ENCODE measurements at places on chromosomes 6 and 20.

GRCh38 chr6:150560004-150560883 is 39.4 kb upstream of the PLEKHG1 start:
- no peak for DNase-seq

GRCh38 chr6:16108419-16108818 is 20.5 kb upstream of the MYLIP start:
- DNase-seq: no peak

DNA sequence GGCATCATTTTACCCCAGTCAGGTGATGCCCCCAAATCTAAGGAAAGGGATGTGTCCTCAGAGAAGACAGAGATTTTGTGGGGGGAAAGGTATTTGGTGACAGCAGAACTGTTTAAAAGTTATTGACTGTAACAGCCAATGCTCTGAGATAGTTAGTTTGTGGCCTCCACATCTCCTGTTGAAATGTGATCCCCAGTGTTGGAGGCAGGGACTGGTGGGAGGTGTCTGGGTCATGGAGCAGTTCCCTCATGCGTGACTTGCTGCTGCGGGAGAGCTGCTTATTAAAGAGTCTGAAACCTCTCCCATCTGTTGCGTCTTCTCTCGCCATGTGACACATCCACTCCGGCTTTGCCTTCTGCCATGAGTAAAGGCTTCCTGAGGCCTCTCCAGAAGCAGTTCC is 282.8 kb upstream of the FOXQ1 start:
- no peak for DNase-seq

GRCh38 chr20:59972037-59972801 is 14.0 kb downstream of the CDH26 start:
- DNase-seq: no peak

DNA sequence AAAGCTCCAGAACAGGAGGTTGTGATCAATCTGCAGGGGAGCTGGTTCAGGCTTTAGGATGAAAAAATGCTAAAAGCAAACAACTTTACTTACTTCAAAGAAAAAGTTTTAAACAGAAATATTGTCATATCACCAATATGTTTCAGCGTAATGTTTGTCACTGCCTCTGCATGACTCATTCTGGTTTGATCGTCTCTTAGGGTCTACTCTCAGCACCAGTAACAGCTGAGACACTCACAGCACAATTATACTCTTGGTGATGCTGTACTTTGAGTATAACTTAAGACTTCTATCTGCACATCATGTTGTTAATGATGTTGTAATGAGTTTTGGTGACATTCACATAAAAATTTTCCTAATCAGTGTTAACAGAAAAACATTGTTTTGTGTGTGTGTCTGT is 665.4 kb downstream of the EPM2A start:
- DNase-seq: no peak

GRCh38 chr20:19920381-19921138 is 96.6 kb upstream of the NAA20 start:
- no peak for DNase-seq

DNA sequence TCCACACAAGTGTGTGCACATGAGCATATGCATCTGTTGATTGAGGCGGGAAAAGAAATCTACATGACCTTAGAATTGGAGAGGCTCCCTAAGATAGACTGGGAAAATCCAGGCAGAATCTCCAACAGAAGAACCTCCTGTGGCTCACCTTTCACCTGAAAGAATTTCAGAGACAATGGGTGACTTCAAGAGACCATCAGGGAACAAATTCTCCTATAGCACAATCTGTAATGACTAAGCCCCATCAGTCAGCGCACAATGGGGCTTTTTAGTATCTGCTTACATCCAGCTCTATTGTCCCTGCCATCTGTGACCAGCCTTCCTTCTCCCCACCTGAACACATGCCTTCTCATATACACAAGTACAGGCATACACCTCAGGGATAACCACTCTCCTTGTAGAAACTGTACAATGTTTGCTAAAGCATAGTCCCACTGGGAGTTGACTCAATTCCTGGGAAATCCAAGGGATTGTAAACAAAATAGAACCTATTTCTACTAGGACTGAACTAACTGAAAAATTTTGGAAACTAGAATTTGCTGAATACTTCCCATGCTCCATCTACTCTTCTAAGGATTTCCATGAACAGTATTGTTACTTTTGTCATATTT is 150.8 kb upstream of the STXBP5 start:
- DNase-seq: no peak

DNA sequence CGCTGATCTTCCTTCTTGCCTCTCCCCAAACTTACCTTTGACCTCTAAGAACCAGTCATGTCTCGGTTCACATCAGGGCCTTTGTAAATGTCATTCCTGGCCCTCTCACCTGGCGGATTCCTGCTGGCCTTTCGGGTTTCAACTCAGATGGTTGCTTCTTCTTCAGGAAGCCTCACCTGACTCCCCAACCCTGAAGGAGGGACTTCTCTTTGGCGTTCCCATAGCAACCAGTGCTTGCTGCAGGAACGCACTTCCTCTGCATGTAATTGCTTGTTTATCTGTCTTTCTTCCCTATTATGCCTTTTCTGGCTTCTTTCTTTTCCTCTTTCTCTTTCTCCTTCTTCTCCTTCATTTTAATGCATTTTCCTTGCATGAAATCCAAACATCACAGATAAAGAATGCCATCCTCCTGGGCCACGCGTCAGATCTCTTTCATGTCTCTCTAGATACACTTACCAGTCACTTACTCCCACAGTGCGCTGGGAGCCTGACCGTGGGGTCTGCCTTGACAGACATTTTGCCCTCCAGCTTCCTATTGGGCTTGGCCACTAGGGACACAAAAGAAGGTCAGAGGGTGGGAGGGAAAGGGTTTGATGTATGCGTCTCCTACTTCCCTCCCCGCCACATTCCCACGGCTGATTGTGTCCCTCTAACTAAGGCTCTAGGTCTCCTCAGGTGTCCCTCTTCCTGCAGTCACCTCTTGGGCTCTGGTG is 295.7 kb upstream of the TSHZ2 start:
- no peak for DNase-seq

DNA sequence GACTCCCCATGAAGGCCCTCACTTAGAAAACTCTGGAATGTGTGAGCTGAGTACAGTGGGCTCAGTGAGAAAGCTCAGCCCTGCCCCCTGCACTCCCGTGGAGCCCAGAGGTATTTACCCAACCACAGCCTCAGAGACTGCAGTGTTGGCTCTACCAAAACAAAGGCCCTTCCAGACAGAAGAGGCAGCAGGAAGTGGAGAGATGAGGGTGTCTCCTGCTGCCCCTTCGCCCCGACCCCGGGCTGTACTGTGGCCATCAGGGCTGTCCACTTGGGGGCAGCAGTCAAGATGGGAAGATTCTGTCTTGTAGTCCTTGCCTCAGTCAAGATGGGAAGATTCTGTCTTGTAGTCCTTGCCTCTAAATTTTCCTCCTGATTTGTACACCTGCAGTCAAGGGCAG is 341.3 kb downstream of the TAF4 start:
- DNase-seq: no peak

All from NCI-H2081 (cell line).